Stimulated activated CD4-positive, alpha-beta T cell treated with anti-CD3 and anti-CD28 coated beads, Interleukin-1b, Interleukin-23, amount 100 ng/mL, for 1 hour (primary cell): ENCODE measurements at places on chromosomes 6 and 20.

- DNase-seq: no peak
These were observed 514 bp downstream of the STMND1 start for GRCh38 chr6:17102258-17102870.

DNA sequence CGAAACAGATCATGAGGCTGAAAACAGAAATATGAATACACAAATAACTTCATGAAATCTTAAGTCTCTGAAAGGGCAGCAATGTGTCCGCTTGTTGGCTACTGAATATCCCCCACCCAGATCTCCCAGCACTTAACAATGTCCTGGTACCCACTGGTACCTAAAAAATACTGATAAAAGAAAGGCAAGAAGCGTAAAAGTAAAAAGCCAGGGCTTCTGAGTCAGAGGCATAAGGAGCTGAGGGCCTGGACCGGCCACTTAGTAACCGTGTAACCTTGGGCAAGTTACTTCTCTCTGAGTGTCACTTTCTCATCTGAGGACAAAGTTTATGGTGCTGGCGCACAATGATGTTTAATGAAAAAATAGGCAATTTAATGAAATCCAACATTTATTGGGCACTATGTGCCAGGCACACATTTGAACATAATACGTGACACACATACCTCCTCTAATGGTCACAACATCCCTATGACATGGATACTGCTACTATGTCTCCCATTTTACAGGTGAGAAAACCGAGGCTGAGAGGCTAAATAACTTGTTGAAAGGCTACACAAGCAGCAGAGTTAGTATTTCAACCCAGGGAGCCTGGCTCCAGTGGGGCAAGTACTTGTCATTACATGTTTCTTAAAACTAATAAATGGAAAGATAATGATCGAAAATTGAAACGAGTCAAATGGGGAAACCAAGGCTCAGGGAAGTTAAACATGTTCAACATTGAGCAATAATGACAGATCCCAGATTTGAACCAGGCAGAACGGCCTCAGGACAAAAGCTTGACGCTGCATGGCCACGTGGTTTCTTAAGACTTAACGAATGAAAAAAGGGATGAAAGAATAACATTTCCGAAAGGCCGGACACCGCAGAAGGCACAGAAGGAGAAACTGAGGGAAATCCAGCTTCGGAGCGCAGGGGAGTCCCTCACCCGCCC lies 828 bp downstream of the TP53RK start:
- no peak for DNase-seq

DNA sequence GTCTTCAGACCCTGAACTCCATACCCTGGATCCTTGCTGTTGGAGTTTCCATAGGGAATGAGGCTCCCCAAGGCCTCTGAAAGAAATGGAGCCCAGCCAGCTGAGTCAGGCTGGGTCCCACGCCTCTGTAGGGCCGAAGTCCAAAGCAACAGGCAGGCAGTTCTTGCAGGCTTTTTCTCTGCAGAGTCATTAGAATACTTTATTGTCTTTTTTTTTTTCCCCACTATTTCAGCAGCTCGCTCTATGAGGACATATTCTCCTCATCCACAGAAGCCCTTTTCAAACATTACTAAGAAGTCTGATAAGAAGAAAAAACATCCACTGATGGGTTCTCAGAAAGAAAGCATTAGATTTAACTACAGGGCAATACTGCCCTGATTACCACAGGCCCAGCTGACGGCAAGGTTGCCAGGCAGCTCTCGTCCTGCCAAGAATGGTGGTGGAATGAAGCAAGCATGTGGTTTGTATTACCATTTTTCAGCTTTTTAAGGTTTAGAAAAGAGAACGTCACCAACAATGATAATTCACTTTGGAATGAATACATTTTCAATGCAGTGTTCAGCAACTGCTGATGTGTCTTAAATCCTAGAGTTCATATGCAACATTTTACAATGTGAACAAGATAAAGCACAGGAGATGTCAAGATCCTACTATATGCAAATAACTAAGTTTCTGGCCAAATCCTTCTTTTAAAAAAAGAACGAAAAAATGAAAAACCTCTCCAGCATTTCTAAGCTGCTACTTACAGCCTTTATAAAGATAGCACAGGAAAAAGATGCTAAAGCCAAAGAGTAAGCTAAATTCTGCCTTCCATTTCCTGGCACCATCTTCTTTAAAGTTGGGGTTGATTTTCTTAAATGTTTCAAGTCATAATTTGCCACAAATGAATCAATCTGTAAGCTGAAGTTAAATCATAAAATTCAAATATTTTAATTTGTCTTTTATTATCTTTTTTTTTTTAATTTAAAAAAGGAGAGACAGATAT lies 223.6 kb upstream of the CITED2 start:
- DNase-seq: no peak

DNA sequence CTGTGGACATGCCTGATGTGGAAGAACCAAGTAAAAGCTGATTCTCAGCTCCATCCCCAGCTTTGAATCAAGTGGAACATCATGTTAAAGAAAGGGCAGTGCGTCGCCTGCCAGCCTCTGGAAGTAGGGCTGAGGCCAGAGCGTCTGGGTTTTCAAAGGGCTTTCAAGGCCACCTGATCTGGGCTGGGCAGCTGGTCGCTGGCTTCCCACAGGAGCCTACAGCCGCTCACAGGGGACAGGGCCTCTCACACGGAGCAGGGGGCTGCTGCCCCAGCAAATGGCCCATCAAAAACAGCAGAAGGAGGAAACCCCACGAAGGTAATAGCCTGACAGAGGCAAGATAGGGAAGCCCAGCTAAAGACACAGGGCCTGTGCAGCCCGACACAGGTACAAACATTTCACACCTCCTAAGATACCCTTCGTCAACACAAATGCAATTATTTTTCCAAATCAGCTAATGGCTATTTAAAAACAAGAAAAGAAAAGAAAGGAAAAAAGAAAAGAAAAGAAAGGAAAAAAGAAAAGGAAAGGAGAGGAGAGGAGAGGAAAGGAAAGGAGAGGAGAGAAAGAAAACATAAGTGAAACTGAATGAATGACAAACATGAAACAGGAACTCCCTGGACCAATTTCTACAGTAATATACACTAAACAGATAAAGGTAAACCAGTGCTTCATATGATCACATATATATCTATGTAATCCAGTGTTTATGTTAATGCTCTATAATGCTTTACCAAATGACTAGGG lies 24.8 kb downstream of the RRBP1 start:
- DNase-seq: no peak

DNA sequence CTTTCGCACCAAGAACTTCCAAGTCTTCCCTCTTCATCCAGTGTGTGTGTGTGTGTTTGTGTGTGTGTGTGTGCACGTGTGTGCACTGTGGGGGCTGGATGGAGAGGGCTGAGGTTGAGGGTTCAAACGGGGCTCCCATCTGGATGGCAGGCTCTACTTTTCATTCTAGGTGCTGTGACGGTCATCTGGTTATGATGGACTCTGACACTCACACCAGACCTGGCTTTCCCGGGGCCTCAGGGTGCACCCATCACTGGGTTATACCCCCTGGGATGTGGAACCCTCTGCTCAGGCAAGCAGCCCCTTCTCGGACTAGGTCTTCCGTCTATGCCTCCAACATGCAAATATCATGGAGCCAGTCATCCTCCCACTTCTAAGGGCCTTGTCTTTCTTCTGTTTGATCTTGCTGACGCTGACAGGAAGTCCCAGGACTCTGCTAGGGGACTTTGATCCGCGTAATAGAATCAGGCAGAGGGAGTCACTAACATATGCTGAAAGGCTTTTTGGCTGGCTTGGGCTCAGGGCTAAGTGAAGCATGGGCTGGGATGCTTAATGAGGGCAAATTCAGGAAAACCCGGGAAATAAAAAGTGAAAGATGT lies 313.6 kb downstream of the CDC5L start:
- DNase-seq: no peak

GRCh38 chr20:37616110-37616425 lies 77.8 kb upstream of the CTNNBL1 start:
- DNase-seq: no peak

DNA sequence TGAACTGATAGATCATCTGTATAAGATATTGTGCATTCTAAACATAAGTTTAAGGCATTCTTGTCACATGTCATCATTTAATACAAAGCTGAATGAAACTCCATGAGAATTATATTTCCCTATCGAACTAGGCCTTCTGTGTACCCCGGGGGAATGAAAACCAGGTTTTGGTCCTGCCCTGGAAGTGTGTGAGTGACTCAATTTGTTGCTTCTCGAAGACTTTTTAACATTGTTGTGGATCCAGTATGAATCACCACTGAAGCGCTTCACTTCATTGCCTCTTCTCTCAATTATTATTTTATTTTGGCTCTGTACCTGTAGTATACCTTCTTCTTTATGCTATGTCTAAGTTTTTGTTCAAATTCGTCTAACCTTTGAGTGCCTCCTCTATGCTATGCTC lies 150.8 kb downstream of the GRIK2 start:
- no peak for DNase-seq

DNA sequence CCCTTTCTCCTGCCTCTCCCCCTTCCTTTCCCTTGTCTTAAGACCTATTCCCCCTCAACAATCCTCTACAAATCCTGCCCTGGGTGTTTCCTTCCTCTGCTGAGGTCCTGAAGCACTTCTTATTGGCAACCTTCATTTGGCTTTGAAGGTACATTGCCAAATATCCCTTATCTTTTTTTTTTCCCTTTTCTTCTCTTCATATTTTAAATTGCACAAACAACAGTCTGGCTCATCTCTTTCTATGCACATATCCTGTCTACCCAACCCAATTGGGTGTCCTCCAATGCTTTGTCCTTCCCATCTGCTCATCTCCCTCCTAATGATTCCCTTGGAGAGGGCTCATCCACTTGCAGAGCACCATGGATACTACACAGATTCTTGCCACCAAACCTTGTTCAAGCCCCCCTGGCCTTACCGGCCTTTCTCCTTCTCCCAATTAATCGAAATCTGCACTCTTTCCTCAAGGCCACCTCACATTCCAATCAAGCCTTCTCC lies 537.9 kb upstream of the JARID2 start:
- no peak for DNase-seq

- no peak for DNase-seq
These were observed 328.2 kb upstream of the JAG1 start for GRCh38 chr20:11001764-11002540.

DNA sequence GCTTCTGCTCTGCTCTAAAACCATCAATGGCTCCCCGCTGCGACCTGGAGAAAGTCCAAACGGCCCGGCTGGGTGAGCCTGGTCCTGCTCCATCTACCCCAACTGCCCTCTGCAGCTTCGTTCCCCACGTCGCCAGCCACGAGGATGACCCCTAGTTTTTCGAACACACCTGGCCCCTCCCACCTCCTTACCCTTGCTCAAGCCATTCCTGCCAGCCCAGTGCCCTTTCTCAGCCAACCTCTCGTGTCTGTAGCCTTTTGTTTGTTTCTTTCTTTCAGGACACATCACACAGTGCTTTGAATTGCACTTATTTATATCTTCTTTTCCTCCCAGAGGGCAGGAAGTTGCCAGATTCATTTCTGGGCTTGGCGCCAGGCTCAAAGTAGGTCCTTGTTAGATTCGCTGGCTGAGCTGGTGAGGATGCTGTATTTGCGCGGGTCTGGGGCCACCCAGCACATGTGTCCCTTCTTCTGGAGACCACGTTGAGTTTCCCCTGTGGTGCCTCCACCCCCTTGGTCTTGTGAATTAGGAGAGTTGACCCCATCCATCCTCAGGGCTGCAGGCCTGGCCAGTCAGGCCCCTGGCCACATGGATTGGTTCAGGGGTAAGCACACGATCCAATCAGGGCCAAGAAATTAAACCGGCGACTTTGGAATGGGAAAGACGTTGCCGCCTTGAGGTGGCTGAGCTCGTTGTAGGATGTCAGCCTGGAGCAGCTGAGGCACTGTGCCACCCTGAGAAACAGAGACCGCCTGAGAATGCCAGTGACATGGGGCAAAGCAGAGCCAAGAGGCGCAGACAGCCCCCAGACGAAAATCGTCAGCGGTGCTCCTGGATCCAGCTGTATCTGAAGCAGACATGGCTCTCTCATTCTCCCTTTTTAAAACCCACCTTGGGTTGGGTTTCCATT lies 156.0 kb downstream of the CEBPB start:
- DNase-seq: no peak
